ENCODE measurements at places on chromosomes 5 and 9.

- DNase-seq: no peak
- H3K4me3 ChIP-seq: peak overlapping the region; percentile 50
- H3K27me3 ChIP-seq: no peaks in the 10 kb centered on the region
- H3K36me3 ChIP-seq: peaks cover 3% of the 10 kb centered on the region
These were observed 85.0 kb downstream of the PRRT1B start for GRCh38 chr9:131630205-131630831.

GRCh38 chr5:173413471-173413982 lies 85.3 kb upstream of the STC2 start:
- no peak for DNase-seq
- no peaks in the 10 kb centered on the region for H3K4me1 ChIP-seq
- H3K4me3 ChIP-seq: no peak overlapping the region
- H3K36me3 ChIP-seq: no peaks in the 10 kb centered on the region

GRCh38 chr5:160312134-160312959 lies at the start of gene CCNJL:
Gene CCNJL (minus strand): TSS chr5:160312564. CDS start chr5:160311923, 641 bp downstream.
- no peak for DNase-seq
- H3K4me3 ChIP-seq: peak within 1 kb of the TSS; percentile 82
- H3K4me1 ChIP-seq: peaks cover 5% of the 10 kb centered on the region

DNA sequence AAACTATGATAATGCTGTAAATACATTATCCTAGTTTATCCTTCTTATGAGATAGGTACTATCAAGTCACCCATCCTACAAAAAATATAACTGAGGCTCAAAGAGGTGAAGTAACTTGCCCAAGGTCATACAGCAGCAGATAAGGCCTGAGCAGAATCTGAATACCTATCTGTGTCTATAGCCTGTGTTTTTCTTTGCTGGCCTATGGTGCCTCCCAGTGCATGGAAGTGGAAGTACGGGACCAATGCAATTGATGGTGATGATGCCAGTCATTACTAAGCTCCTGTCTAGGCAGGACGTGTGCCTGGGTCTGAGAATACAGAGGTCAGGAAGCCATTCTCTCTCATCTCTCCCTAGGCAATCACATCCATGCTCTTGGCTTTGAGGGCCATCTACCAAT lies 67.8 kb downstream of the FAT2 start:
- H3K27ac ChIP-seq: no peak overlapping the region
- H3K36me3 ChIP-seq: peaks cover 2% of the 10 kb centered on the region
- H3K27me3 ChIP-seq: peaks cover 11% of the 10 kb centered on the region
- H3K4me1 ChIP-seq: peaks cover 7% of the 10 kb centered on the region

GRCh38 chr9:124000161-124000783 lies 11.3 kb upstream of the LHX2 start:
- DNase-seq: no peak
- peak overlapping the region; percentile 88 for H3K4me3 ChIP-seq
- H3K36me3 ChIP-seq: peaks cover 13% of the 10 kb centered on the region

DNA sequence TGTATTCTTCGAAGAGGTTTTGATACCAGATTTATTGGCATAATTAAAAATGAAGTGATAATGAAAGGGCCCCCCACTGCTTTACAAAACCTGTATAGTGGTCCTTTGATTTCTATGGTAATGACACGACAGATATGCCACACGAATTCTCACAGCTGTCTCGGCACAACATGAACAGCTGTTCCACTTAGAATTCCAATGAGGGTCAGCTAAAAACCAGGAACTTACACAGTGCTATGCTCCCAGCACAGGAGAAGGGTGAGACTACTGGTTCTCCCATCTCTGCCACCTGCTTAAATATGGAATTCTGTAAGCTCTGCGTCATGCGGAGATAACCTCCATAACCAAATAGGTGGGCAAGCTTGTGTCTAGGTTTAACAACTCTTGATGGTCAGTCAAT lies 183.0 kb upstream of the EFNA5 start:
- H3K27ac ChIP-seq: no peak overlapping the region
- no peak for DNase-seq
- no peaks in the 10 kb centered on the region for H3K4me1 ChIP-seq
- no peaks in the 10 kb centered on the region for H3K27me3 ChIP-seq

- DNase-seq: no peak
- no peaks in the 10 kb centered on the region for H3K27me3 ChIP-seq
- no peaks in the 10 kb centered on the region for H3K4me1 ChIP-seq
- no peak overlapping the region for H3K27ac ChIP-seq
- no peaks in the 10 kb centered on the region for H3K36me3 ChIP-seq
These were observed 55.8 kb upstream of the CDH6 start for GRCh38 chr5:31137676-31138075.

GRCh38 chr5:38724301-38725030 lies 121.3 kb upstream of the OSMR start:
- H3K4me1 ChIP-seq: no peaks in the 10 kb centered on the region
- H3K4me3 ChIP-seq: no peak overlapping the region
- no peak overlapping the region for H3K27ac ChIP-seq
- no peaks in the 10 kb centered on the region for H3K36me3 ChIP-seq

GRCh38 chr5:40988746-40989510 lies 79.6 kb downstream of the C7 start:
- H3K27me3 ChIP-seq: peaks cover 33% of the 10 kb centered on the region
- H3K36me3 ChIP-seq: no peaks in the 10 kb centered on the region
- no peak overlapping the region for H3K27ac ChIP-seq
- no peaks in the 10 kb centered on the region for H3K4me1 ChIP-seq
- no peak overlapping the region for H3K4me3 ChIP-seq

DNA sequence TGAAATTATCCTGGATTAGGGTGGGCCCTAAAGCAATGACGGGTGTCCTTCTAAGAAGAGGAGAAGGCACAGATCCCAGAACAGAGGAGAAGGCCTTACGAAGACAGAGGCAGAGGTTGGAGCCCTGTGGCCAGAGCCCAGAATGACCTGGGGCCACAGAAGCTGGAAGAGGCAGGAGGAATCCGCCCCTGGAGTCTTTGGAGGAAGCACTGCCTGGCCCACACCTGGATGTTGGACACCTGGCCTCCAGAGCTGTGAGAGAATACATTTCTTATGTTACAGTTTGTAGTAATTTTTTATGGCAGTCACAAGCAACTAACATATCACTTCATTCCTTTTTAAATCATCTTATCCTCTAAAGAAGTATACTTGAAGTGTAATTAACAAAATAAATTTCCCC lies 8.5 kb downstream of the MRPL36 start:
- peaks cover 2% of the 10 kb centered on the region for H3K36me3 ChIP-seq
- H3K27me3 ChIP-seq: no peaks in the 10 kb centered on the region
- H3K4me1 ChIP-seq: peaks cover 37% of the 10 kb centered on the region

- no peaks in the 10 kb centered on the region for H3K27me3 ChIP-seq
- H3K36me3 ChIP-seq: no peaks in the 10 kb centered on the region
- no peak overlapping the region for H3K27ac ChIP-seq
- no peaks in the 10 kb centered on the region for H3K4me1 ChIP-seq
- no peak for DNase-seq
These were observed 513.9 kb upstream of the RGMB start for GRCh38 chr5:98259595-98259994.

DNA sequence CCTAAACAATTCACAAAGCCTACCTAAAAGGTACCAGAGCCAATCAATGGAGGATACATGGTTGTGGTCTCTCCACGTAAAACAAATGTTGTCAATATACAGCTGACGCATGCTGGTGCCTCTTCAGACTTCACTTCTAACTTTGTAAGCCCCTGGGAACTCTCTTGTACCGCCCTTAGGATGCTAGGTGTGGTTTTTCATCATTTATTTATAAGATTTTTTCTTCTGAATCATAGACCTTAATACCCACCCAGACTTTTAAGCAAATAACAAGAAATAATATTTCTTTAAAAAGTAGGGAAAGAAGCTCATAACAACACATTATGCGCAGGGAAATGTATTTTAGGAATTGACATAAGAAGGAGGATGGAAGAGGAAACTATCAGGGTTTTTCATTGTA lies 33.0 kb downstream of the SSBP2 start:
- H3K4me1 ChIP-seq: peaks cover 47% of the 10 kb centered on the region
- H3K36me3 ChIP-seq: peaks cover 2% of the 10 kb centered on the region
- H3K27ac ChIP-seq: peak overlapping the region; percentile 24
- DNase-seq: no peak
- H3K4me3 ChIP-seq: no peak overlapping the region

DNA sequence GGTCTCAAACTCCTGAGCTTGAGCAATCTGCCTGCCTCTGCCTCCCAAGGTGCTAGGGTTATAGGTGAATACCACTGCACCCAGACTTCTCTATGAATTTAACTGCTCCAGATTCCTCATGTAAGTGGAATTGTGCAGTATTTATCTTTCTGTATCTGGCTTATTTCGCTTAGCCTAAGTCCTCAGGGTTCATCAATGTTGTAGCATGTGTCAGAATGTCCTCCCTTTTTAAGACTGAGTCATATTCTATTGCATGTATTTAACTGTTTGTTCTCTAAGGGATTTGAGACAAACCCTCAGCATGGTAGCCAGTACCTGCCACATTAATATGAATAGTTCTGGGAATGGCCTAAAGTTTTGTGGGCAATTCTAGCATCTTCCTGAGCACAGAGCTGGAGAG lies 53.9 kb upstream of the TUT7 start:
- DNase-seq: no peak
- H3K4me1 ChIP-seq: peaks cover 4% of the 10 kb centered on the region
- peaks cover 71% of the 10 kb centered on the region for H3K27me3 ChIP-seq
- no peak overlapping the region for H3K4me3 ChIP-seq

DNA sequence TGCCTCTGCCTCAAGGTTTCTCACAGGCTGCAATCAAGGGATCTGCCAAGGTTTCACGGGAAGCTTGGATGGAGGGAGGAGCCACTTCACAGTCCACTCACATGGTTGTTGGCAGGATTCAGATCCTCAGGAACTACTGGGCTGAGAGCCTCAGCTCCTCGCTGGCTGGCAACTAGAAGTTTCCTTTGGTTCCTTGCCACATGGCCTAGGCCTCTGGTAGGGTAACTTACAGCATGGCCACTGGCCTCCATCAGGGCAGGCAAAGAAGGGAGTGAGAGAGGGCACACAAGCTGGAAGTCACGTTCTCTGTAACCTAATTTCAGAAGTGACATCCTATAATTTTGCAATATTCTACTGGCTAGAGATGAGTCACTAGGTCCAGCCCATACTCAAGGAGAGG lies 32.2 kb downstream of the SPOCK1 start:
- H3K27me3 ChIP-seq: peaks cover 40% of the 10 kb centered on the region
- H3K4me1 ChIP-seq: no peaks in the 10 kb centered on the region
- no peak overlapping the region for H3K27ac ChIP-seq
- no peak for DNase-seq
- no peak overlapping the region for H3K4me3 ChIP-seq
- H3K36me3 ChIP-seq: no peaks in the 10 kb centered on the region

GRCh38 chr9:96122751-96123150 lies 179.2 kb downstream of the HSD17B3 start:
- H3K36me3 ChIP-seq: no peaks in the 10 kb centered on the region
- DNase-seq: no peak
- H3K27me3 ChIP-seq: peaks cover 2% of the 10 kb centered on the region
- H3K27ac ChIP-seq: no peak overlapping the region

- DNase-seq: no peak
- H3K4me3 ChIP-seq: no peak overlapping the region
- no peak overlapping the region for H3K27ac ChIP-seq
- no peaks in the 10 kb centered on the region for H3K27me3 ChIP-seq
These were observed 205.2 kb upstream of the ZNF608 start for GRCh38 chr5:124951661-124952060.

DNA sequence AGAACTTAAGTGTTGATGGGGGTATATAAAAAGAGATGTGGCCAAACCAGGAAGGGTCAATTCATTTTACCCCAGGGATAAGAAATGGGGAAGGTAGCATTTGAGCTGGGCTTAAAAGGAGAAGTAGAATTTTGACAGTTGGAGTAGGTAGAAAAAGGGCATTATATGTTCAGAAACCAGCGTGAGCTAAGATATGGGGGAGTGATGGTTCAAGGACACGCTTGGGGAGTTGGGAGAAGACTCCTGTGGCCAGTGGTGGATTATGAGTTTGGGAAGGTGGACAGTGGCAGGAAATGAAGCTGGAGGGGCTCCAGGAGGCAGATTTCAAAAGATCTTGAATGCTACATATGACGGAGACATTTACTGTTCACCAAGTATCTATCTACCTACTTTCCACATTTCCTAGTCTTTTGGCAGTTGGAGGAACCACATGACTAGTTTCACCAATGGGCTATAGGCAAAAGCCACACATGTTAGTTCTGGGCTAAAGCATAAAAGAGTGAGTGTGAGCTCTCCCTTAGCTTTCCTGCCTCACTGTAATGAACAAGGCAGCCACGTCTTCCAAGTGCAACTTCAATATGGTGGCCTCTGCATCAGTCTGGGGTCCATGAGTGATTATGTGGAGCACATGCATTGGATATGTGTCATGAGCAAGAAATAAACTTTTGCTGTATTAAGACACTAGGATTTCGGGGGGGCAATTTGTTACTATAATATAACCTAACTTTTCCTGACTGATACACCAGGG lies 15.7 kb upstream of the GSN start:
- H3K27ac ChIP-seq: no peak overlapping the region
- H3K36me3 ChIP-seq: no peaks in the 10 kb centered on the region
- no peak for DNase-seq
- H3K27me3 ChIP-seq: peaks cover 7% of the 10 kb centered on the region
- peaks cover 4% of the 10 kb centered on the region for H3K4me1 ChIP-seq

- DNase-seq: no peak
- no peak overlapping the region for H3K27ac ChIP-seq
- no peak overlapping the region for H3K4me3 ChIP-seq
- H3K4me1 ChIP-seq: no peaks in the 10 kb centered on the region
- H3K36me3 ChIP-seq: no peaks in the 10 kb centered on the region
These were observed 513.4 kb upstream of the MEF2C start for GRCh38 chr5:89396278-89396954.

- H3K4me1 ChIP-seq: peaks cover 20% of the 10 kb centered on the region
- peak overlapping the region; percentile 87 for H3K27ac ChIP-seq
- peaks cover 6% of the 10 kb centered on the region for H3K36me3 ChIP-seq
- peaks cover 14% of the 10 kb centered on the region for H3K27me3 ChIP-seq
These were observed 138.6 kb downstream of the PALM2AKAP2 start for GRCh38 chr9:109918339-109919163.

- no peaks in the 10 kb centered on the region for H3K27me3 ChIP-seq
- peak overlapping the region; percentile 85 for H3K27ac ChIP-seq
- H3K36me3 ChIP-seq: no peaks in the 10 kb centered on the region
- DNase-seq: no peak
- peaks cover 28% of the 10 kb centered on the region for H3K4me1 ChIP-seq
These were observed 156.1 kb downstream of the SNX18 start for GRCh38 chr5:54673523-54674225.

Data from T-helper 17 cell (primary cell).